ENCODE measurements at places on chromosomes 12 and 14.

DNA sequence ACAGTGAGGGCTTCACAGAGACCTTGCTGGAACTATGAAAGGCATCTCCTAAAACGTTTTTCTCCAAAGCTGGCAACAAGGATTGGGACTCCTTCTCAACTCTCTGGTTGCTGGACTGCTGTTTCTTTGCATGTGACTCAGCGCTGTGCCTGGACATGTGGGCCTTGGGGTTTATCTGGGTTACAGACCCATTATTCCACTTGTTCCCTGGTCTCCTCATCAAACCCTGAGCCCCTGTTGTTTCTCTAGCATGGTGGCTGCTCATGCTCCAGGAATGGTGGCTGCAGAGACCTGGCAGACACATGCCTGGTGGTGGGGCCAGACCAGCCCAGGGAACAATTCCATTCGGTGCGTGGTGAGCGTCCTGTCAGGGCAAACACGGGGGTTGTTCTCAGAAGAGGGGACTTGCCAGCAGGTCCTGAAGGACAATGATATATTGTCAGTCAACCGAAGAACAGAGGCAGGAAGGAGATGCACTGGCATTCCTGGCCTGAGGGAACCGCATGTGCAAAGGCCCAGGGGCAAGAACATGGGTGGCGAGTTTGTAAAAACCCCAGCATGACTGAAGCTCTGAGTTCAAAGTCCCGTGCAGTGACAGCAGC is 320.1 kb upstream of the RTL1 start:
- no peak for DNase-seq

GRCh38 chr14:69039288-69039628 is 60.2 kb upstream of the ACTN1 start:
- DNase-seq = no peak

DNA sequence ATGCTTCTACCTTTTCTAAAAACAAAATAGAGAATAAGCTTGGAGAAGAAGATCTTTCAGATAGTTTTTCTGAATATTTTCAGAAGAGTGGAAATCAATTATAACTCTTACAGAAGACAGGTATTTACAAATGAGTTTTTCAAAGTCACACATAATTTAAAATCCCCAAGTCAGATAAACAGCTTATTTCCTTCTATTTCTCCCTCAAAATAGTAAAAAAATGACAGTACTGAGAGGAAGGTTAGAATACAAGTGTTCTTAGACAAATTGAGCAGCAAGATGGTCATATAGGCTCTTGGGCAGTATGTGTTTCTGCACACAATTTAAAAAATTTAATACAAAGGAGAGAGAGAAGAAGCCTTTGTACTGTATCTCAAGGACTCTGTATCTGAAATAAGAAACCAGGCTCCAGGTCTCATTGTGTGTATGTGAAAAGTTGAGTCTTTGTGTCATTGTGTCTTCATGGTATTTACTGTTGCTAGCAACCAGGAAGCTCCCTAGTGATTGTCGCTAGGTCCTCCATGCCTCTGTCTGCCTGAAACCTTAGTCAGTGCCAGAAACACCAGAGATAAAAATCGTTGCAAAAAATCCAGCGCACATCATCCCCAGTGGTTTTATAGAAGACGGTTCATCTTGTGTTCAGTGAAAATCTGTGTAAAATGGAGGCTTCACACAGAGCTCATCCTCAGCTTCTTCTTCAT is 12.9 kb upstream of the TUBA1A start:
- DNase-seq = no peak

- no peak for DNase-seq
Measured at GRCh38 chr14:104805326-104805678, 4.4 kb downstream of the ZBTB42 start.

DNA sequence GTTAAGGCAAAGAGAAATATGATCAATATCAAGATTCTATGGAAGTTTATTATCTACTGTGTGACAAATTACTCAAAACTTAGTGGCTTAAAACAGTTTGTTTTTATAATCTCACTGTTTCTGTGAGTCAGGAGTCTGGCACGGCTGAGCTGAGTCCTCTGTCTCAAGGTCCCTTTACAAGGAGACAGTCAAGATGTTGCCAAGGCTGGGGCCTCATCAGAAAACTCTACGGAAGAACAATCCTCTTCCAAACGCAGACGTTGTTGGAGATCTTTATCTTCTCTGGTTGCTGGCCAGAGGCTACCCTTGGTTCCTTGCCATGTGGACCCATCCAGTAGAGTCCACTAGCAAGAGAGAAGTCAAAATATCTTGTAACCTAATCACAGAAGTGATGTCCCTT is 100.6 kb upstream of the CCND2 start:
- DNase-seq = no peak

- DNase-seq = no peak
Measured at GRCh38 chr14:105335735-105336476, 21.4 kb downstream of the PACS2 start.

GRCh38 chr14:101192661-101193000 is 289.1 kb upstream of the RTL1 start:
- DNase-seq = no peak

GRCh38 chr12:57459750-57460467 is at the start of gene GLI1:
TSS of gene GLI1 (plus strand) at chr12:57459785. CDS start at chr12:57463692, 3,907 bp downstream.
- no peak for DNase-seq

DNA sequence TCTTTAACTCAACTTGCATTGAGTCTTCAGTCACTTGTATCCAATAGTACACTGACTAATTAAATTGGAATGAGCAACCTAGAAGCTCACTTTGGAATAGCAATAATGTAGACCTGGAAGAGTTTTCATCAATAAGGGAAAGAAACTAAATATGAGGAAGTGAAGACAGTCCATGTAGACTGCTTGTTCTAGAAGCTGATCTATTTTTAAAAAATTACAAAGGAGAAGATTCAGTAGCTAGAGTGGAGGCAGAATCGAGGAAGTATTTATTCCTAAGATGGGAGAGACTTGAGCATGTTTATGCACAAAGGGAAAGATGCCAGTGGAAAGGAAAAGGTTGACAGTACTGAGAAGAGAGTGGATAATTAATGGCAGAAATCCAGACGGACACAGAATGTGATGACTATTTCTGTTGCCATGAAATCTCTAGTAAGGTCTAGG is 156.3 kb upstream of the PDE3A start:
- DNase-seq = no peak

DNA sequence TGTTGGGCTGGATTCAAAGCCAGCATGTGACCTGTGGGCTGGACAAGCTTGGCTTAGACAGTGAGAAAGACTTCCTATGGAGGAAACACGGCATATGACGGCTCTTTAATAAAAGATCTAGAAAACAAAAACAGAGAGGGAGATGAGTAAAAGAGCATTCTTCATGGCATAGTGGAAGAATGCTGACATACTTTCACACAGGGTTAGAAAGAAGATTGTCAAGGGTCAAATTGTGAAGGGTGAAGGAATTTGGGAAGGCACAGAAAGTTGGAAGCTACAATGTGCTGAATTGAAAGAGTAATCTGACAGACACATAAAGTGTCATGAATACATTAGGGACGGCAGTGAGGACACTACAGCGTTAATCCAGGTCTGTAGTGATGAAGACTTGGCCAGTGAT is 63.4 kb downstream of the GALNT4 start:
- no peak for DNase-seq

GRCh38 chr12:127791217-127791616 is 475.8 kb upstream of the TMEM132C start:
- DNase-seq = no peak

DNA sequence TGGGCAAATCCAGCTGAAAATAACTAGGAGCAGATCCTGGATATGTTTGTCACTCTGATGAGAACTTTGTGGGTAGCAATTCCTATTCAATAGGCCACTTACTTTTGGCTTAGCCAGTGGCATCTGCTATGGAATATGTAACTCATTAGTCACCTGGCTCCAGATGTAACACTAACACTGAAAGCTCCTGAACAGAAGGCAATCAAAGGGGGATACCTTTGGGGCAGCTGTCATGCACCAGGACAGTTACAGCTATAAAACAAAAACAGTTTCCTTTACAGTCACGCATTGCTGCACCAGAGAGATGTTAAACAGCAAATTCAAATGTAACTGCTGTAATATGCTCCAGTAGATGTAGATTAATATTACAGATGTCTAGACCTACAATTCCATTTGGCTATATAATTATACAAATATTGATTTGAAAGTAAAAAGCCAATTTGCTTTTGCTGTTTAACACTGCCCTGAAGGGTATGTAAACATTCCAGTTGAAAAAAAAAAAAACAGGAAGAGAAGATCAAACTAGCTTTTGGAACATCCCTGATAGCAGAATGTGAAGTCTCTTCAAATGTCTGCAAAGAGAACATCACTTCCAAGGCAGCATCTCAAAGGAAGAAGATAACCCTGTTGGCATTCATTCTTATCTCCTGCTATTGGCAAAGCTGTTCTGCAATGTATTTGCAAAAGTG is 18.4 kb downstream of the RACGAP1 start:
- DNase-seq = no peak

DNA sequence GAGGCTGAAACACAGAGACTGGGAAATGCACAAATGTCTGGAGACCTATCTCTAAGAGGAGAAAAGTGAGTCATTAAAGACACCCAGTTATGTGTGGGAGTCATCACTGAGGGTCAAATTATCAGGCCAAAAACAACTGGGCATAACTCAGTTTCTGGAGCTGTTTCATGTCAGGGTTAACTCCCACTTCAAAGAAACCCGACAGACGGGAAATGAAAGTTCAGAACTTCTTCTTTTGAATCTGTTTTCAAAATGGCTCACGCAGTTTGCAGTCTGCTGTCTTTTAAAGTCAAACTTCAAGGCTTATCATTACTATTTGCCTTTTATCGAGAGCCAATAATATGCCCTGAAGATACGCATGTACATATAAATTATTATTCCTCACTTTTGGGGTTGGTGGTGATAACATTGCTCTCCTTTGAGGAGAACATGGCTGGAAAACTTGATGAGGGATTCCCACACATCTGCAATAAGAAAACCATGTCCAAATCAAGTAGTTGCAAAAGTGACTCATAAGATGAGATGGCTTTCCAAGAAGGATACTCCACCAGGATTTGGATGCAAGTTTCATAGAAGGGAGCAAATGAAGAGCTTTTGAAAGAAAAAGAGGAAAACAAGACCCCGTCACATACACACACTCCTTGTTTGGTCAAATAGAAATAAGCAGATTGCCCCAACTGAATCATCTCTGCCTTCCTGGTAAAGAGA is 341.4 kb downstream of the ADAMTS20 start:
- DNase-seq = no peak

Measured in activated naive CD8-positive, alpha-beta T cell treated with anti-CD3 and anti-CD28 coated beads, Interleukin-2, amount 50 U/mL, for 24 hours (primary cell).